ENCODE measurements at places on chromosomes 3 and 15. TPM values are rescaled to one million over a fixed set of nuclear protein-coding genes. Genes with fewer than 3 reads are reported as not detected.

- DNase-seq = no peak
These were observed 16.9 kb downstream of the TIGIT start for GRCh38 chr3:114310695-114311094.

DNA sequence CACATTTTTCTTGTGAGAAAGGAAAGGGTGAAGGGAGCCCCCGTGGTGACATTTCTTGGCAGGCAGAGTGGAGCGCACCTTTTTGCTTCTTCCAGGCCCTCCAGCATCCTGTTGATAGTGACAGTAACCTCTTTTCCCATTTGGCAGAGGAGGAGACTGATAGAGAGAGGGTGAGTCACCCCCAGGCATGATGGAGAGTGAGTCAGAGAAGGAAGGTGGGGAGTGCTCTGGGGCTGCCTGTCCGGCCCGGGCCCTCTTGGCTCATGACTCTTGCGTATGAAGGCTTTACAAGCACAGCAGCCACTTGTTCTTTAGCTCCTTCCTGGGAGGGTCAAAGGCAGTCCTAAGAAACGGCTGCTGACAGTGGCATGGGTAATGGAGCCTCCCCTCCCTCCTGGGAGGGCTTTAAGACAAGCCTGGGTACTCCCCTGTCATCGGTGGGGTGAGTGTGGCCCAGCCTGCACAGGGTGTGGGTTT is 16.0 kb downstream of the ANKRD63 start:
- DNase-seq = no peak

OIP5 gene
- 25.2 TPM for total RNA-seq

TEX55 gene
- total RNA-seq = not detected

SCAMP2 gene
- 40.4 TPM for total RNA-seq
